ENCODE measurements at places on chromosomes 4 and X.

DNA sequence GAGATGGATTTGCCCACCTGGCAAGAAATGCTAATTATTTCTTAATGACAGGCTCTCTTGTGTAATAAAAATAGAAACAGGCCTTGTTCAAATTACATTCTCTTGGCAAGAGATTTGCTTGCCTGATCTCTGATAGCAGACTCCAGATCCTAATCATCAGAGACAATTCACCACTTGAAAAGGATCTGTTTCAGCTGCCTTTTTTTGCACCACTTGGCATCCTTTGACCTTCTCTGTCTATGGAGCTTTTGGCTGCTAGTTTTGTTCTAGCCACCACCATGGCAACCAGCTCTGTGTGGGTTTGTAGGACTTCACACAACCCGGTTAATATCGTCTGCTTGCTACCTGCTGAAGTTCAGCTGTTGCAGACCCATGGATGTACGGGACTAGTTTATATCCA lies 241.1 kb upstream of the TLL1 start:
- DNase-seq = no peak

DNA sequence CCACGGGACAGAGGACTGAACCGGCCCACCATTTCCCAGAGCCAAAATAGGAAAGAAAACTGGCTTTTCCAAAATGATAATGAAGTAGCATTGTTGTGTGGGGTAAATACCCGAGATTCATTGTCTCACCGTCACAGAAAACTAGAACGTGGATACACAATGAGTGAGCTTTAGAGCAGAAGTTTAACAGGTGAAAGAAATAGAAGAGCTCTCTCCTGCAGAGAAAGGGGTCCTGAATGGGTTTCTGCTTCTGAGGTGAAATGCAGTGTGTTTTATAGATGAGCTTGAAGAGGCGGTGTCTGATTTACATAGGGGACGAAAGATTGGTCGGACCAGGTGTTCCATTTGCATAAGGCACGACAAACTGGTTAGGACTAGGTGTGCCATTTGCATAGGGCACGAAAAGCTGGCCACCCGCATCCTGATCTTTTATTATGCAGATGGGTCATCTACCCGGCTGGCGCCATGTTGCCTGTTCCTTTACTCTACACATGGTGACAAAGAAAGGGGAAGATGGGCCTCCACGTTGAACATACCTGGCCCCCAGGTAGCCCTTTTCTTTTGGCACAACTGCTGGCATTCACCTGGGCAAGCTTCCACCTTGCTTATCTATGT lies 118.1 kb downstream of the ATXN3L start:
- no peak for DNase-seq

GRCh38 chr4:48271626-48272025 lies 2.0 kb upstream of the TEC start:
- DNase-seq = no peak

- no peak for DNase-seq
Measured at GRCh38 chr4:74456056-74456744, 11.3 kb downstream of the AREG start.

GRCh38 chr4:126182336-126182735 lies 867.6 kb downstream of the FAT4 start:
- DNase-seq = no peak

- no peak for DNase-seq
Measured at GRCh38 chrX:131881194-131881593, 141.9 kb upstream of the STK26 start.

DNA sequence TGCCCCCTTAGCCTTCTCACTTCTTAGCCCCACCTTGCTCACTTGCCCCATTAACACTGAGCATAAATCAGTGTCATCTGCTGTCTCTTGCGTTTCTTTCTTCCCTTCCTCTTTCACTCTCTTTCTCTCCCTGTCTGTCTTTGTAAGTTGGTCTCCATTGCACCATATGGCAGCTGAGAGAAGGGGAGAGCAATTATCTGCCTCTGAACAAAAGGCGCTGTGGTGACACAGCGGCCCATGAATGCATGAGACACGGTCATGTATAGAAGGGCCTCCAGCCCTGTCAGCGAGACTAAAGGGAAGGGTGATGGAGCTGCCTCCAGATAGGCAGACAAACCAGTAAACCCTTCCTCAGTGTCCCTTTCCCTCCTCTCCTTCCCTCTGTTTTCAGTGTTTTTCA lies 88.8 kb upstream of the PCDH18 start:
- DNase-seq = no peak

GRCh38 chrX:44580466-44580865 lies 37.8 kb upstream of the FUNDC1 start:
- no peak for DNase-seq

DNA sequence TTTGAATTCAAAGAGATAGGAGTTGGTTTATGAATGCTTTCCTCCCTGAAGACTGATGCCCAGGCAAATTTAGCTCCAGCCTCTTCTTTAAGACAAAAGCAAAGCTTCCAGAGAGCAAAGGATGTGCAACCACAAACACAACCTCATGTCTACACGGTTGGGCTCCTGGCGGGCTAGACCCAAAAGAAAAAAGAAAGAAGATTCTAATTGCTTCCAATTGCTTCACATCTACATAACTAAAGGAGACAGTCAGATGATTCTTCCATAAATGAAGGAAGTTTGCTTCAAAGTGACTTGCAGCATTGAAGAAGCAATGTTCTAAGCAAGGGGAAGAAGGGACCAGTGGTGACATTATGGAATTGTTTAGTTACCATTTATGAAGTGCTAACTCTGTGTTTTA lies 1603.0 kb upstream of the TENM3 start:
- no peak for DNase-seq

- DNase-seq = no peak
Measured at GRCh38 chr4:151250706-151251105, 26.3 kb upstream of the PRSS48 start.

DNA sequence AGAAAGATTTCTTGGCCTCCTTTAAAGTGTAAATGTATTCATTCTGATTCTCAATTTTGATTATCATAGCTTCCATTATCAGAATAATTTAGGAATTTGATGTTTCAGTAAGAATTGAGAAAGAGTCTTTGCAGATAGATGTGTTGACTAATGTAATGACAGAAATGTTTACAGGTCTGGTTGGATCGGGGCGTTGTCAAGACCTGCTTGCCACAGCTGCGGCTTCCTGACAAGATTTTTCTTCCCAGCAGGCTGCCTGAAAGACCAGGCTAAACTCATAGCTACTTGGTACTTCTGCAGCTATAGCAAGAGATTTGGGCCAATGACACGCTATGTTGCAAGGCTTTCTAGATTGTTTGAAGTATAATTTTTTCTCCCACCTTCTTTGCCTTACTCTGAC lies 91.5 kb upstream of the ANKRD50 start:
- no peak for DNase-seq

- no peak for DNase-seq
Measured at GRCh38 chr4:159414305-159414704, 311.4 kb downstream of the RAPGEF2 start.

DNA sequence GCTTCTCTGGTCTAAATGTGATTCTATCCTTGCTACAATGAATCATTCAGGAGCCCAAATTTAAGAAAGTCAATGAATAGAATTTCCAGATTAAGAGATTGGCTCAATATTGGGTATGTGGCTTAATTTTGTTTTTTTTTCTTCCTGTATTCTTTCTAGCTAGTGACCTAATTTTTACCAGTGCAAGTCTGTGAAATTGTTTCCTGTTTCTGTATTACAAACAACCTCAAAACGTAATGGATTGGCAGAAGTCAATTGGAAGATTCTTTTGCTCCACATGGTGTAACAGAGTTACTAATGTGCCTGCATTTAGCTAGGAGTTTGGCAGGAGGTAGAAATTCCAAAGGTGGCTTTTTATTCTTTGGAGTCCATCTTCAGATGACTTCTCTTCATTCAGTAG lies 17.6 kb downstream of the DYNLT3 start:
- DNase-seq = no peak

- no peak for DNase-seq
Measured at GRCh38 chr4:7193030-7193958, 956 bp downstream of the SORCS2 start.

GRCh38 chr4:182680234-182680653 lies 236.9 kb downstream of the DCTD start:
- DNase-seq = no peak

- DNase-seq = no peak
Measured at GRCh38 chr4:4914965-4915845, 55.7 kb downstream of the MSX1 start.

- DNase-seq = no peak
Measured at GRCh38 chr4:139007640-139008039, 7.9 kb upstream of the NOCT start.

- no peak for DNase-seq
Measured at GRCh38 chr4:88285235-88285653, 883 bp upstream of the PPM1K start.

DNA sequence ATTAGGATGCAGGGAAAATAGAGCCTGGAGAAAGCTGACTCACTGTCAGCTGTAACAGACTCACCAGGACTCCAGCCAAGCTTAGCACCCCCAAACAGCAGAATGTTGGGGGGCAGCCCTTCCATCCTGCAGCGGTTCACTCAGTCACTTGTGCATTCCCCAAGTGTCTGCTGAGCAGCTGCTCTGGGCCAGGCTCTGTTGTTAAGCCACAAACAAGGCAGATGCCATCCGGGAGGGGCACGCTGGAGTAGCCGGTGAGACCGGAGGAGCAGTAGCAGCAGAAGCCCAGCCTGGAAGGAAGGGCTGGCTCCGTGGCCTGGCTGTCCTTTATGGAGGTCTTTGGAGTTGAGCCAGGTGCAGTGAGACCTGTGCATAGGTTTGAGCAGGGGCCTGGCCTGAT lies 22.0 kb downstream of the CCNQ start:
- no peak for DNase-seq

DNA sequence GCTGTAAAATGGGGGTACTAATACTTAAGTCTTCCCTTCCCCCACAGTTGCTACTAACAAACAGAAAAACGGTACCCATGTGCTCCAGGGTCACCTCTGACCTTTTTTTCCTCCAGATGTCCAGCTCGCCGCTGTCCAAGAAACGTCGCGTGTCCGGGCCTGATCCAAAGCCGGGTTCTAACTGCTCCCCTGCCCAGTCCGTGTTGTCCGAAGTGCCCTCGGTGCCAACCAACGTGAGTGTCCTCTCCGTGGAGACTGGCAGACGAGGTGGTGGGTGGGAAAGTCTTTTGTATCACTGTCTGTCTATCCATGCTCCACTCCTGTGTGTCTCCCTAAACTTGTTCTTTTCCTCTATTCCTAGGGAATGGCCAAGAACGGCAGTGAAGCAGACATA lies 5.1 kb downstream of the UBA1 start:
- no peak for DNase-seq

- DNase-seq = no peak
Measured at GRCh38 chr4:23680671-23681518, 209.0 kb downstream of the PPARGC1A start.

GRCh38 chr4:118237531-118237930 lies 115.3 kb downstream of the PRSS12 start:
- no peak for DNase-seq

DNA sequence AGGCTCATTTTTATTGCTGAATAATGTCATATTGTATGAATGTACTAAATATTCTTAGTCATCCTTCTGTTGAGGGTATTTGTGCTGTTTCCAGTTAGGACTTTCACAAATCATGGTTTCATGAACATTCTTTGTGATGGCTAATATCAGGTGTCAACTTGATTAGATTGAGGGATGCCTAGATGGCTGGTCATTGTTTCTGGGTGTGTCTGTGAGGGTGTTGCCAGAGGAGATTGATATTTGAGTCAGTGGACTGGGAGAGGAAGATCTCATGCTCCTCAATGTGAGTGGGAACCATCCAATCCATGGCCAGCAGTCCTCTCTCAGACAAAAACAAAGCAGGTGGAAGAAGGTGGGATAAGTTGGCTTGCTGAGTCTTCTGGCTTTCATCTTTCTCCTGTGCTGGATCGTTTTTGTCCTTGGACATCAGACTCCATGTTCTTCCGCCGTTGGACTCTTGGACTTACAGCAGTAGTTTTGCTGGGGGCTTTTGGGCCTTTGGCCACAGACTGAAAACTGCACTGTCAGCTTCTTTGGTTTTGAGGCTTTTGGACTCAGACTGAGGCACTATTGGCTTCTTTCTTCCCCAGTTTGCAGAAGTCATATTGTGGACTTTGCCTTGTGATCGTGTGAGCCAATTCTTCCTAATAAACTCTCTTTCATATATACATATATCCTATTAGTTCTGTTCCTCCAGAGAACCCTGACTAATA lies 11.9 kb upstream of the HS3ST1 start:
- DNase-seq = no peak

DNA sequence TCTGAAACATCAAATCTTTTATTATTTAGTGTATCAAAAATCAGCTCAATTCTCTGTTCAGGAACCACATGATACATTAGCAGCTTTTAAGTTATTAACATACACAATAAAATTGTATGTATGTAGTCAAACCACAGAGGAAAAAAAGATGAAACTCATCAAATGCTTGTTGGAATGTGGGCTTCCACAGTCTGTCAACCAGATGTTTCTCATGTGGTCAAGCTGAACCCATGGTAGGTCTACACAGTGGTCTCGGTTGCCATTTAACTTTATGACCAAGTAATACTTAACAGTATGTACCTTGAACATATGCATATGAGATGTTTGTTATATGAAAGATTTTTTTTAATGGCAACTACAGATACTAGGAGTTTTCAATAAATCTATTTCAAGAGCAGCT lies 427.8 kb downstream of the IL15 start:
- no peak for DNase-seq

- no peak for DNase-seq
Measured at GRCh38 chrX:131544218-131544617, 344 bp downstream of the OR13H1 start.

- DNase-seq = no peak
Measured at GRCh38 chr4:145414226-145414625, 67.4 kb upstream of the SMAD1 start.

GRCh38 chr4:6529021-6529420 lies 46.0 kb upstream of the MAN2B2 start:
- no peak for DNase-seq

DNA sequence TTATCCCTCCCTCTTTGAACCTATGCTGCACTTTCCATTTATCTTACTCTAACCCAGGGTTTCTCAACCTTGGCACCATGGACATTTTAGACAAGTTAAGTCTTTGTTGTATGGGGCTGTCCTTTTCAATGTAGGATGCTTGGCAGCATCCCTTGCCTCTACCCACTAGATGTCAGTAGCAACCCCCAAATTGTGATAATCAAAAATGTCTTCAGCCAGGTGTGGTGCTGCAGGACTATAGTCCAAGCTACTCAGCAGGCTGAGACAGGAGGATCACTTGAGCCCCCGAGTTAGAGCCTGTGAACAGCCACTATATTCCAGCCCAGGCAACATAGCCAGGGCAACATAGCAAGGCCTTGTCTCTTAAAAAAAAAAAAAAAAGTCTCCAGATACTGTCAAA lies 7.0 kb downstream of the LRCH2 start:
- no peak for DNase-seq

GRCh38 chr4:110808351-110808878 lies 185.5 kb upstream of the PITX2 start:
- no peak for DNase-seq

GRCh38 chr4:169117591-169118081 lies 107.6 kb upstream of the CBR4 start:
- no peak for DNase-seq

GRCh38 chr4:60042231-60042652 lies 1157.9 kb upstream of the ADGRL3 start:
- no peak for DNase-seq

GRCh38 chrX:150902434-150903109 lies 4.1 kb upstream of the CD99L2 start:
- DNase-seq = no peak

GRCh38 chr4:17769406-17770174 lies 11.8 kb downstream of the FAM184B start:
- no peak for DNase-seq
